ENCODE measurements at places on chromosomes 5 and 9. TPM values are rescaled to one million over a fixed set of nuclear protein-coding genes. Genes with fewer than 3 reads are reported as not detected.

GRCh38 chr9:73549991-73550390 lies 398.3 kb downstream of the ANXA1 start:
- no peaks in the 10 kb centered on the region for H3K27me3 ChIP-seq
- no peak for DNase-seq
- H3K4me1 ChIP-seq: no peaks in the 10 kb centered on the region
- no peak overlapping the region for H3K27ac ChIP-seq
- H3K4me3 ChIP-seq: no peak overlapping the region
- no peaks in the 10 kb centered on the region for H3K36me3 ChIP-seq

GRCh38 chr9:131747352-131747751 lies 7.5 kb upstream of the RAPGEF1 start:
- H3K36me3 ChIP-seq: no peaks in the 10 kb centered on the region
- H3K27me3 ChIP-seq: no peaks in the 10 kb centered on the region
- H3K4me1 ChIP-seq: no peaks in the 10 kb centered on the region
- DNase-seq: no peak
- H3K4me3 ChIP-seq: no peak overlapping the region
- H3K27ac ChIP-seq: no peak overlapping the region

- H3K27me3 ChIP-seq: no peaks in the 10 kb centered on the region
- no peak for DNase-seq
- peaks cover 4% of the 10 kb centered on the region for H3K4me1 ChIP-seq
- H3K27ac ChIP-seq: peak overlapping the region; percentile 99
Measured at GRCh38 chr5:163459462-163459818, 462 bp downstream of the NUDCD2 start.

DNA sequence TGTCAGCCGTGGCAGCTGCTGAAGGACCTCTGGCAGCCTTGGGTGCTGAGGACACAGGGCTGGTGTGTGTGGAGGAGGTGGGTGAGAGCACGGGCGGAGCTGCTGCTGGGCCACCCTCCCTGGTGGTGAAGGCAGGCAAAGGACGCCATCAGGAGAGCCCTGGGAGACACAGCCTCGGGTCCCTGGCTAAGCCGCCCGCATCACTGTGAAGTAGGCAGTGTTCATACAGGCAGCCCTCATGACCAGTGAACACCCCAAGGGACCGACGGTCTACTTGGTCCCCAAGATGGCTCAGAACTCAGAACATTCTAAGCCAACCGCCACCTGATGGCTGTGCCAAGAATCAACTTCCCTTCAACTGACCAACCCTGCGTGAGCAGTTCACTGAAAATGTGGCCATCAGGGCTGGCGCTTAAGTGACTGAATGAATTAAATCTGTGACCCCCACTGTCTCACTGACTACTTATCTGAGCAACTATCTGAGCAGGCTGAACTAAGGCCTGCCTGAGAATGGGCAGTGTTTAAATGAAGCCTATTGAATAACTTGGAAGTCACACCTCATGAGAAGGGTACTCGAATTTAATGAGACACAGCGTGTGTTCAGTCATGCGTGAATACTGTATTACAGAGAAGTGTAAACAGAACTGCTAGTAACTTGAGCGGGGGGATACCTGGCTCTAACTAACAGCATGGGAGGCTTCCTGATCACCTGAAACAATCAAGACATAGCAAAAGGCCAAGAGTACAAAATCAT lies 54.7 kb upstream of the SIMC1 start:
- no peaks in the 10 kb centered on the region for H3K36me3 ChIP-seq
- H3K4me3 ChIP-seq: no peak overlapping the region
- H3K4me1 ChIP-seq: no peaks in the 10 kb centered on the region
- H3K27me3 ChIP-seq: no peaks in the 10 kb centered on the region
- no peak overlapping the region for H3K27ac ChIP-seq
- no peak for DNase-seq

ACOT12 gene
- total RNA-seq: 0.33 TPM

Data from H1 (cell line).